Tibial nerve (tissue), 4 donors: ENCODE measurements at places on chromosomes 2 and 18. TPM values are rescaled to one million over a fixed set of nuclear protein-coding genes. Genes with fewer than 3 reads are reported as not detected.

- no peaks in the 10 kb centered on the region for H3K27me3 ChIP-seq
- no peaks in the 10 kb centered on the region for H3K4me1 ChIP-seq
- no peak overlapping the region for H3K4me3 ChIP-seq
- H3K36me3 ChIP-seq: no peaks in the 10 kb centered on the region
- H3K27ac ChIP-seq: no peak overlapping the region
Measured at GRCh38 chr2:166972002-166972401, 83.7 kb downstream of the XIRP2 start.

LYPD6 gene
- 9.4 TPM for total RNA-seq

DNA sequence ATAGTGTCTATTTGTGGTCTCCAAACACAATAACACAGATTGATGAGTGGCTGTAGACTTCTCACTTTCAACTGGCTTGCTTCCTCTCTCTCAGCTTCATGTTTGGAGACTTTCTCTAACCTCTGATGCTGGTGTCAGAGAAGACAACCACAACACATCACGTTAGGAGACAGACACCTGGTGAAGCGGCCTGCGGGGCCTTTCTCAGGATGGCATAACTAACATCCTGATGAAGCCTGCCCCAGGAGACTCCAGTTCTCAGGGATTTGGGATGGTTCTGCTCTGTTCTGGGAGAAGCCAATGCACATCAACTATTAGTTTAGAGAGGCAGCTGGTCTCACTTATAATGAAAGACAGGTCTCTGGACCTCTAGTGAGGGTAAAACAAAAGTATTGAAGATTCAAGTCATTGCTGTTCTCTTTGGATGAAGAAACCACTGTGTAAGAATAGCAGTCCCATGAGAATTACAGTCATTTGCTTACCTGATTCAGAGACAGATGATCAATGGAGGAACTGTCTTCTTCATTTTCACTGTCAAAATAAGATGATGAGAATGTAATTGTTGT lies 2.0 kb downstream of the IL1A start:
- H3K27ac ChIP-seq: no peak overlapping the region
- H3K36me3 ChIP-seq: no peaks in the 10 kb centered on the region
- H3K27me3 ChIP-seq: no peaks in the 10 kb centered on the region
- H3K4me1 ChIP-seq: peaks cover 4% of the 10 kb centered on the region
- H3K4me3 ChIP-seq: no peak overlapping the region

LYPD1 gene
- total RNA-seq: 0.22 TPM

PXDN gene
- total RNA-seq: 72.6 TPM
